ENCODE measurements at places on chromosomes 5 and 9. TPM values are rescaled to one million over a fixed set of nuclear protein-coding genes. Genes with fewer than 3 reads are reported as not detected.
A peak's percentile ranks its signal among the peaks of the same experiment; 100 is the strongest.

DNA sequence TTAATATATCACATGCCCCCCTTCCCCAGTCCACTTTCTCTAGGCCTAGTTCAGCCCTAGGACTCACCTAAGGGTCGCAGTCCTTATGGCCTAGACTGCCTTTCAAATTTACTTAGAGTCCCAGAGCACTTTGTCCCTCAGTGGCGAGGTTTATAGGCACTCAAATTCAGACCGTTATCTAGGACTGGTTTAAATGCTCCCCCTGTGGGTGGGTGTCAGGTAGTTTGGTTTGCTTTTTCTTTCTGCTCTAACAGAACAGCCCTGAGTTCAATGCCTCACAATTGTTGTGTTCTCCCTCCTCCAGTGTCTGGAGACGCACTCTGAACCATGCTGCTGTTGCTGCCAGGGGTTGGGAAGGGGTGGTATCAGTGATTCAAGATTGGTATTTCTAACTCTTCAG, 317.1 kb downstream of the MAT2B start:
- no peaks in the 10 kb centered on the region for H3K4me1 ChIP-seq
- no peak for DNase-seq
- no peaks in the 10 kb centered on the region for H3K36me3 ChIP-seq
- H3K27me3 ChIP-seq, result no peaks in the 10 kb centered on the region
- no peak overlapping the region for H3K4me3 ChIP-seq

DNA sequence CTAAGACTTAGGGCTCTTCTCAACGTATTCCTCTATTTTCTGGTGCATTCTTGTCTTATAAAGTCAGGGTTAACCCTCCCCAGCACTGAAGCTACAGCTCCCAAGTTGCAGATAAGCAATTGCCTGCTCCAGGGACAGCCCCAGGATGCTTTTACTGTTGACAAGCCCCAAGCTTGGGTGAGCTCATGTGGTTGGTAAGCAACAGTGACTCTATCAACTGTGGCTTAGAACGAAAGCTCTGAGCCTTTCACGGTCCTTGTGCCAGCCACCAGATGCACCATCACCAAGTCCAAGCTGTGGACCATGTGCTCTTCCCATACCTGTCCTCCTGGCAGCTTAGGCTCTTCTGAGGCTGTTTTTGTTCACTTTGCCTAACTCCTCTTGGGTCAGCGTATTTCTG, 13.5 kb downstream of the ADRB2 start:
- no peak overlapping the region for H3K4me3 ChIP-seq
- H3K4me1 ChIP-seq, result no peaks in the 10 kb centered on the region
- no peak overlapping the region for H3K27ac ChIP-seq

- no peak for DNase-seq
- H3K27me3 ChIP-seq, result no peaks in the 10 kb centered on the region
- H3K27ac ChIP-seq, result no peak overlapping the region
- no peaks in the 10 kb centered on the region for H3K36me3 ChIP-seq
- no peaks in the 10 kb centered on the region for H3K4me1 ChIP-seq
Observed at GRCh38 chr9:70923961-70924360, 197.5 kb downstream of the TRPM3 start.

The NTNG2 gene
- total RNA-seq, result 14.7 TPM

The PCDHGA1 gene
- total RNA-seq, result 0.10 TPM

The INSL4 gene
- total RNA-seq, result not detected

The TMEM232 gene
- total RNA-seq, result 1.0 TPM

- H3K27me3 ChIP-seq, result no peaks in the 10 kb centered on the region
- no peaks in the 10 kb centered on the region for H3K36me3 ChIP-seq
- H3K4me1 ChIP-seq, result no peaks in the 10 kb centered on the region
- H3K27ac ChIP-seq, result no peak overlapping the region
- DNase-seq, result no peak
Observed at GRCh38 chr9:118532592-118532991, 828.4 kb downstream of the TLR4 start.

The FYB1 gene
- 639 TPM for total RNA-seq

- no peaks in the 10 kb centered on the region for H3K36me3 ChIP-seq
- H3K27me3 ChIP-seq, result no peaks in the 10 kb centered on the region
- no peak overlapping the region for H3K27ac ChIP-seq
- H3K4me3 ChIP-seq, result no peak overlapping the region
Observed at GRCh38 chr5:117829646-117830045, 1158.7 kb downstream of the DTWD2 start.

DNA sequence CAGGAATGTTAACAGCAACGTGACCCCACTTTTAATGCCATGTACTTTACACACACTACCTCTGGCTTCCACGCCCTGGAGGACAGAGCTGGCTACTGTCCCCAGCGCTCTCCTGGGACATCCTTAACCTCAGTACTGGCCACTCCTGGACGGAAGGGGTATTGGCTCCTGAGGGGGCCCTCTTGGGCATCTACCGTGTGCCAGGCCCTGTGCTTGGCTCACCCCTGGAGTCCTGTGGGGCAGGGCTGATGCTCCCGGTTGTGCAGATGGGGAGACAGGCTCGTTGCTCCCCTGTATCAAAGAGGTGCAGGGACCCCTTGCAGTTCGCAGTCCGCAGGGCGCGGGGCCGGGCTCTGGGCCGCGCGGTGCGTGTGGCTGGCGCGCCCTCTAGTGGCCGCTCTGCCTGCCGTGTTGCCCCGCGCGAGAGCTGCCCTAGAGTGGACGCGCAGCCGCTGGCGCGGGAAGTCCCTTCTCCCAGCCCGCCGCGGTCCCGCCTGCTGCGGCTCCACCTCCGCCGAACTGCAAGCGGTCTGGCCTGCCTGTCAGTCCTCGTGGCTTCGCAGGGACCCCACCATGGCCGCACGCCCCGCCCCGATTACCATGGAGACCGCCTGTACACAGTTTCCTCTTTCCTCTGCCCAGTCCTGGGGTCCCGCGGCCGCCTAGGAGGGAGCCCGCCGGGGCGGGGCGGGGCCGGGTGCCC, at the start of gene WDR38:
WDR38 (plus strand) TSS at position 632 of the 703 bp plus-strand sequence. CDS start 72 bp downstream, outside the sequence.
- peak within 1 kb of the TSS; percentile 44 for H3K4me3 ChIP-seq
- H3K27me3 ChIP-seq, result no peaks in the 10 kb centered on the region
- DNase-seq, result peak; percentile 80
- H3K27ac ChIP-seq, result peak within 1 kb of the TSS; percentile 70
- peaks cover 12% of the 10 kb centered on the region for H3K36me3 ChIP-seq

- peaks cover 70% of the 10 kb centered on the region for H3K4me1 ChIP-seq
- H3K36me3 ChIP-seq, result no peaks in the 10 kb centered on the region
- H3K27me3 ChIP-seq, result no peaks in the 10 kb centered on the region
- H3K4me3 ChIP-seq, result peak overlapping the region; percentile 86
Observed at GRCh38 chr9:93059011-93059714, 662 bp downstream of the SUSD3 start.

The TNFSF8 gene
- total RNA-seq, result 47.3 TPM

DNA sequence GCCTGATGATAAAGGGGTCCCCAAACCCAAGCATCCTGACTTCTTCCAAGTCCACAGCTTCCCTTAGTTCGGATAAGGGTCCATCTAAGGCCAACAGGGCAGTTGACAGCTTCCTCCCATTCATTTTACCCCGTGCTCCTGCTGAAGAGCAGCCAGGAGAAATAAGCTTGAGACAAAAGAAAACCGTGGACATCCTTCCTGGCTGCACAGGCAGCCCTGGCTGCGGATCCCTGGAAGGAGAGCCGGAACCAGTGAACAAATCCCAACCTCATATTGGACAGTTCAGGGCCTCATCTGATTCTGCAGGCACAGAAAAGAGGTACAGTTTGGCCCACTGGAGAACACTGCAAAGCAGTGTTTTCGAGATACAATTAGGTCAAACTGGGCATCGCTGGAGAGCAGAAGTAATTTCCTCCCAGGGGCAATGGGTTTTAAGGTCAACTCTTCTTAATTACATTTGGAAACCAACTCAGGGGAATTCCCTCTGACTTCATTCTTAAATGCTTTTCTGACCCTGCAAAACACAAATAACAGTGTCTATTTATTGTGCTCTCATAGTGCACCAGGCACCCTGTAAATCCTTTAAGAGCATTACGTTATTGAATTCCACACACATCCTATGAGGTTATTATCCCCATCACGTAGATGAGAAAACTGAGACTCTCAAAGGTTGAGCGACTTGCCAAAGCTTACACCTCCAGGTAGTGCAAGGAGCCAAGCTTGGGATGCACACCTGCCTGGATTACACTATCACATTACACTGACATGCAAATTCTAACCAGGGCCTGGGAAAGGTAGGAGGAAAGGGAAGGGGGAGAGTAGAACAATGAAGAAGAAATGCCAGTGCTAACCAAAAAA, 21.2 kb downstream of the ADAM19 start:
- peaks cover 41% of the 10 kb centered on the region for H3K4me1 ChIP-seq
- DNase-seq, result no peak
- peaks cover 7% of the 10 kb centered on the region for H3K36me3 ChIP-seq
- H3K27me3 ChIP-seq, result no peaks in the 10 kb centered on the region

- no peaks in the 10 kb centered on the region for H3K4me1 ChIP-seq
- no peak overlapping the region for H3K27ac ChIP-seq
- no peaks in the 10 kb centered on the region for H3K36me3 ChIP-seq
- no peak for DNase-seq
- no peak overlapping the region for H3K4me3 ChIP-seq
- H3K27me3 ChIP-seq, result no peaks in the 10 kb centered on the region
Observed at GRCh38 chr5:57338068-57338867, 144.3 kb downstream of the ACTBL2 start.

GRCh38 chr5:35136386-35136785, 88.6 kb upstream of the AGXT2 start:
- H3K27ac ChIP-seq, result no peak overlapping the region
- no peaks in the 10 kb centered on the region for H3K27me3 ChIP-seq
- H3K36me3 ChIP-seq, result no peaks in the 10 kb centered on the region
- H3K4me3 ChIP-seq, result no peak overlapping the region

The PTPN3 gene
- total RNA-seq, result 0.47 TPM

The SREK1 gene
- total RNA-seq, result 160 TPM

DNA sequence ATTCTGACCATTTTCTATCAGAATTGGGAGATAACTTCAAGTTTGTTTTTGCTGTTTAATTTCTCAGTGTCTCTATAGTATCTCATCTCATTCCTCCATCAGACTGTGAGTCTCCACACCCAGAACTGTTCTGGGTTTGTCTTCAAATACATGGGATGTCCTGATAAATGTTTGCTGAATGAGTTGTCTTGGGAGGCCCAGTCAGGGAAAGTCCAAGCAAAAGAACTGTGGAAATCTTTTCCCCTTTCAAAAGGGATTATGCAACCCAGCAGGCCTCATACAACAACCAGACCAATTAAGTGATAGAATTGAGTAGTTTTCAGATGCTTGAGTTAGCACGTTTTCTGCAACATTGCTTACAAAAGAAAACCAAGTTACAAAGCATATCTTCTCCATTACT, 324.4 kb downstream of the BRINP1 start:
- no peaks in the 10 kb centered on the region for H3K27me3 ChIP-seq
- H3K4me1 ChIP-seq, result no peaks in the 10 kb centered on the region
- H3K4me3 ChIP-seq, result no peak overlapping the region
- no peaks in the 10 kb centered on the region for H3K36me3 ChIP-seq

The SPATA31A3 gene
- not detected for total RNA-seq

DNA sequence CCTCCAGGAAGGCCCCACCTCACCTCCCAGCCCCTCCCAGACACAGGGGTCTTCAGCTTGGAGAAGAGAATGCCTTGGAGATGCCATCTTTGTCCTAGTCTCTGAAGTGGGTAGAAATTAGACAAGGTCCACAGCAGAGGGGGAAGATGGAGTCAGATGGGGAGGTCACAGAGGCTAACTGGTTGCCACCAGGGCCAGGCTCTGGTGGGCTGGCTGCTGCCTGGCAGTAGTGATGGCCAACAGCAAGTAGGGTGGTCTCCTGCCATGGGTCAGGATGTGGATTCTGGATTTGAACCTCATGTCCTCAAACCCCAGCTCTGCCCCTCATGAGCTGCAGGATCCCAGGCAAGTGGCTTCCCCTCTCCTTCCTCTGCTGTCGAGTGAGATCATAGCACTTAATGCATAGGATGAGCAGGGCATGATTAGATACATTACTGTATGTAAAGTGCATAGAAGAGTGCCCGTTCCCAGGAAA, 38.7 kb upstream of the NEK6 start:
- no peak for DNase-seq
- H3K27me3 ChIP-seq, result no peaks in the 10 kb centered on the region
- H3K4me1 ChIP-seq, result peaks cover 51% of the 10 kb centered on the region

The UGT3A1 gene
- not detected for total RNA-seq

GRCh38 chr5:146218168-146218567, 14.8 kb downstream of the RBM27 start:
- no peaks in the 10 kb centered on the region for H3K27me3 ChIP-seq
- no peak overlapping the region for H3K27ac ChIP-seq
- no peak overlapping the region for H3K4me3 ChIP-seq

- peaks cover 4% of the 10 kb centered on the region for H3K27me3 ChIP-seq
- DNase-seq, result no peak
- H3K27ac ChIP-seq, result no peak overlapping the region
- H3K4me3 ChIP-seq, result no peak overlapping the region
- H3K36me3 ChIP-seq, result no peaks in the 10 kb centered on the region
Observed at GRCh38 chr5:1983919-1984695, 101.4 kb upstream of the IRX4 start.

The TLX3 gene
- total RNA-seq, result not detected

The DNAJC18 gene
- 8.2 TPM for total RNA-seq

- no peak overlapping the region for H3K4me3 ChIP-seq
- no peak overlapping the region for H3K27ac ChIP-seq
- H3K4me1 ChIP-seq, result peaks cover 27% of the 10 kb centered on the region
Observed at GRCh38 chr9:104091116-104091515, 3.0 kb upstream of the SMC2 start.

DNA sequence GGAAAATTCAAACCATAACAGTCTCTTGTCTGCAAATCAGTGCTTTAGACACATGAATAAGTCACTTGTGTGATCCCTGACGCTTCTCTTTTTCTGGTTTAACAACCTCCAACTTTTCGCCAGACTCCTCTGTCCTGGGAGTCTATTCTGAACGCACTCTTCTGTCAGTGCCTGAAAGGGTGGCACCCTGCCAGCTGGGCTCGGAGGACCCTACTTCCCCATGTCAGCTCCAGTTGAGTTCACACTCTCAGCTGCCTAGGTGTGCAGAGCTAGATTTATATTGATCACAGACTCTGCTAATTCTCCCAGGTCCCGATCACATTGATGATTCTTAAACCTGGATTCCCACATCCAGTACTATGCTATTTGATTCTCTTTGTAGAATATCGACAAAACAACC, 649.1 kb downstream of the BNC2 start:
- H3K36me3 ChIP-seq, result no peaks in the 10 kb centered on the region
- DNase-seq, result no peak
- no peak overlapping the region for H3K4me3 ChIP-seq
- no peak overlapping the region for H3K27ac ChIP-seq

GRCh38 chr5:123690821-123691220, 178.8 kb downstream of the CSNK1G3 start:
- H3K27ac ChIP-seq, result no peak overlapping the region
- H3K4me1 ChIP-seq, result no peaks in the 10 kb centered on the region
- no peak for DNase-seq
- H3K27me3 ChIP-seq, result no peaks in the 10 kb centered on the region
- H3K4me3 ChIP-seq, result no peak overlapping the region
- H3K36me3 ChIP-seq, result no peaks in the 10 kb centered on the region

DNA sequence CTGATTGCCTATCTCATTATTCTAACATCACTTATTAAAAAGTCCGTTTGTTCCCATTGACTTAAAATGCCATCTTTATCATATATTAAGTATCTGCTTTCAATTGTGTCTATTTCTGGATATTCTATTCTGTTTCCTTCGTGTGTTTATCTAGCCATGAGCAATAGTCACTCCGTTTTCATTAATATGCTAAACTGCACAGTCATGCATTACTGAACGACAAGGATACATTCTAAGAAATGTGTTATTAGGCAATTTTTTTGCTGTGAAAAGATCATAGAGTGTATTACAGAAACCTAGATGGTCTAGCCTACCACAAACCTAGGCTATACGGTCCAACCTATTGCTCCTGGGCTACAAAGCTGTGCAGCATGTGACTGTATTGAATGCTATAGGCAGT, 482.9 kb downstream of the IRX1 start:
- no peaks in the 10 kb centered on the region for H3K4me1 ChIP-seq
- no peak overlapping the region for H3K4me3 ChIP-seq
- no peaks in the 10 kb centered on the region for H3K36me3 ChIP-seq
- DNase-seq, result no peak
